ENCODE measurements at places on chromosomes 7 and 10.

GRCh38 chr10:76184647-76185046, 753.2 kb downstream of the LRMDA start:
- no peak for DNase-seq

DNA sequence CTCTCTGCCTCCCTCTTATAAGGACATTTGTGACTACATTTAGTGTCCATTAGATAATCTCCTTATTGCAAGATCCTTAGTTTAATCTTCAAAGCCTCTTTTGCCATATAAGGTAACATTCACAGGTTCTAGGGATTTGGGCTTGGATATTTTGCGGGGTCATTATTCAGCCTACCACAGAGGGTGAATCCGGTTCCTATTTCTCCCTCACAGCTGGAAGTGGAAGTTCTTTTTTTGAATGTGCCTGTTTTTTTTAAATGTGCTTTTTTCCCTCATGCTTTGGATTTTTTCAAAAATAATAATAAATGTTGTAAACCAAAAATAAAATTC, 17.1 kb upstream of the FAM221A start:
- no peak for DNase-seq

- no peak for DNase-seq
These were observed 15.5 kb upstream of the WNT16 start for GRCh38 chr7:121313220-121313792.

- DNase-seq, result no peak
These were observed 1.7 kb upstream of the PAX2 start for GRCh38 chr10:100743626-100744135.

GRCh38 chr7:28418966-28419365, 6.6 kb downstream of the CREB5 start:
- DNase-seq, result no peak

DNA sequence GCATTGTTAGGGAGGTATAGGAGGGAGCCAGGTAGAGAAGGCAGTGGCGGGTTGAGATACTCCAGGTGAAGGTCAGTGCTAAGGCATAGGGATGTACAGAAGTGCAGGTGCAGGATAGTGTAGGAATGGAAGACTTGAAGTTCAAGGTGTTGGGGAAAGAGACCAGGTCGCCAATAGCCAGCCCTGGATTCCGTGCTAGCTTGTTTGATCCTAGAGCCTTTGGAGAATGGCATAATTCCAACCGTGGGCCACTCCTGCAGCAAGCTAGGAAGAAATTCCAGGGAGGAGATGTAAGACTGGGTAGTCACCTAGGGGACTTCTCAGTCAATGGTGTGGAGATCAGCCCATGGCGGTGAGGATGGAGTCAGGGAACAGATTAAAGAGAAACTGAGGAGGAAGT, 272.7 kb downstream of the RPS24 start:
- DNase-seq, result no peak

- DNase-seq, result no peak
These were observed 979.3 kb upstream of the CELF2 start for GRCh38 chr10:10038348-10038747.

DNA sequence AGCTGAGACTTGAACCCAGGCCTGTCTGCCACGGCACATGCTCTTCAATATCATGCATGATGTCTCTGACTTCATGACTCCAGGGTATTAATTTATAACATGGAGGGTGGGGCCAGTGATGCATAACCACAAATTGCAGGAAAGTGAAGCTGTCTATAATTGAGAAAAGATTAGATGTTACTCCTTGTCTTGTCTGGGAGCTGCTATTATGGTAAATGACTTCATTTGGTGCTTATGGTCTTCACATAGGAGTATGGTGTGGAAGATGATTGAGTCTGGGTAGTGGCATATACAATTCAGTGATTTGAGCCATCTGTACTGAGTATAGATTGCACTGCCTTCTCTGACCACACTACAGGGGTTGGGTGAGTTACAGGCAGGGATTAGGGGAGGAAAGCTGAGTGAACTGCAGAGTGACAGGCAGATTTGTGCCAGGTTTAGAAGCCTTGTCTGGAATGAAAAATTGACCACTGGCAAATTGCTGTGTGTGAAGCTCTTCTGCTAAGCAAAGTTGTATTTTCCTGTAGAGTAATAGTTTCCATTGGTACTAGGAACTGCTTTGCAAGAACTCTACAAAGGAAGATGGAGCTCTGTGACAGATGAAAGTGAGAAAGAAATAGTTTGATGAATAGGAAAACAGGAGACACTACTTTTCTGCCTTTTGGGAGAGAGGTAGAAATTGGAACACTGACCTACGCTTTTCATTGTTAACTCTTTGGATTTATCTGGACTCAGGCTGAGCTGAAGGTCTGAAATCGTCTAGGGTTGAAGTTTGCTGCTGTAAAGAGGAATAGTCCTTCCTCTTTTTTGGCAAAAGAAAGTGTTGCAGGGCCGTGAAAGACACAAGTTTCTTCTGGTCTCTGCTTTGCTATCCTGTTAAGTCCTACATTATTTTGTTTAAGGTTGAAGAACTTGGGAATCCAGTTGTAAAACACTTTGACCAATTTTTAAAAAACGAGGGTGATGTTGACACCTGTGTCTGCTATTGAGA, 2.7 kb downstream of the SND1 start:
- DNase-seq, result no peak
